ENCODE measurements at places on chromosomes 2 and 18.

GRCh38 chr2:127179766-127180165 is 40.3 kb downstream of the CYP27C1 start:
- no peak for DNase-seq

DNA sequence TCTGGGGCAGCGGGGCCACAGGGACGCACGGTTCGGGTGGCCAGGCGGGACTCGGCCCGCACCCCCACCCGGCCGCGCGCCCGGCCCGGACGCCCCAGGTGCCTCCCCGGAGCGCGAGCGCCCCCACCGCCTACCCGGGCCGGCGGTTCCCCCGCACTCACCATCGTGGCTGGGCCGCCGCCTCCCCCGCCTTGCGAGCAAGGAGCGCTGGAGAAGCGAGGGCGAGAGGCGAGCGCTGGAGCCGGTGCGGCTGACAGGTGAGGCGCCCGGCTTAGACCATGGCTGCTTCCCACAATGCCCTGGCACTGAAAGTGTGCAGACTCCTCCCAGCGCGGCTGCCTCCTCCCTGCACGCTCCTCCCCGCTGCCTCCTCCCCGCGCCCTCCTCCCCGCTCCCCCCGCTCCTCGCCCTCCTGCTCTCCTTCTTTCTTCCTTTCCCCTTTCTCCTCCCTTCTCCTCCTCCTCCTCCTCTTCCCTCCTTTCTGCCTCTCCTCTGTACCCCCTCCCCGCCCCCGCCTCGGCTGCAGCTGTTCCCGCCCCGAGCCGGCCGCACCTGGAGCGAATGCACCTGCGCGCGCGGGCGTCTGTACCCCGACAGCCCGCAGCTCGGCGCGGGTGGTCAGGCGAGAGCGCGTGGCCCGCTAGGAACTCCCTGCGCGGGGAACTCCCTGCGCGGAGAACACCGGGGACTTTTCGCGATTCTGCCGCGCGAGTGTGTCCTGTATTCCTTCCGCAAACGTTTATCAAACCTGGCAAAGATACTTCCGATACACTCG is at the start of gene AP1S3:
Gene AP1S3 (minus strand): TSS at position 296 of the 775 bp plus-strand sequence. CDS start 132 bp downstream, at position 164.
- peak; percentile 72 for DNase-seq

DNA sequence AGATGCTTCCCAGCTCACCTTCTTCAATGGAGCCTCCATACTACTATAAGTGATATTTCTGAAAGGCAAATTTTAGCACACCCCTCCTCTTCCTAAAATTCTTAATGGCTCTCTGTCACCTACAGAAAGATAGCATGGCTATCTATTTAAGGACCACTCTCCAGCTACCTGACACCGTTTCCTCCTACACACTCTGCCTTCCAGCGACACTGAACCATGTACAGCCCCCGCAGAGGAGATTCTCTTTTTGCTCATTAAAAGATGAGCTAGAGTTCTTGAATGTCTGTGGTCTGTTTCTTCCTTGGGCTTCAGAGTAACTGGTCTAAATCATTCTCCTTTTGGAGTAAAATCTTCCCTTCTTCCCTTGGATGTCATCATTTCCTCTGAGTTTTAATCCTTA is 38.4 kb upstream of the GAREM1 start:
- DNase-seq: peak; percentile 69

- no peak for DNase-seq
These were observed 13.9 kb upstream of the PROM2 start for GRCh38 chr2:95260028-95261023.

DNA sequence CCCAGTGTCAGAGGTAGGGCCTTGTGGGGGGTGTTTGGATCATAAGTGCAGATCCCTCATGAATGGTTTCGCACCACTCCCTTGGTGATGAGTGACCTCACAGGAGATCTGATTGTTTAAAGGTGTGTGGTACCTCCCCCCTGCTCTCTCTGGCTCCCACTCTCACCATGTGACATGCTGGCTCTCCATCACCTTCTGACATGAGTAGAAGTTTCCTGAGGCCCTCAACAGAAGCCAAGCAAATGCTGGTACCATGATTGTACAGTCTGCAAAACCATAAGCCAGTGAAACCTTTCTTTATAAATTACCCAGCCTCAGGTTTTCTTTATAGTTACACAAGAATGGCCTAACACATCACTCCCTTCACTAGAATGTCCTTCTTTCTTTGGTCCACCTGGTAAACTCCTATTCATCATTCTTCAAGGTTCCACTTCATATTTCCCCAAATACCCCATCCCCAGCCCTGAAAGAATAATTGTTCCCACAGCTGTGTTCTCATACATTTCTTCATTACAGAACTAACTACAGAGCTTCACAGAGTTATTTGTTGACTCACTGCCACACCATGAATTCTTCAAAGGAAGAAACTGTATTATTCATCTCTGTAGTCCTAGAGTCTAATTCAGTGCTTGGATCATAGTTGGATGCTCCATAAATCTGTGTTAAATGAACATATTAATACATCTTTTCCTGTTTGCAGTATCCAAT is 81.2 kb upstream of the STK17B start:
- DNase-seq: no peak

GRCh38 chr2:238551091-238551490 is 124.4 kb downstream of the ASB1 start:
- no peak for DNase-seq

GRCh38 chr2:206989311-206989710 is 50.0 kb downstream of the CPO start:
- DNase-seq: no peak

DNA sequence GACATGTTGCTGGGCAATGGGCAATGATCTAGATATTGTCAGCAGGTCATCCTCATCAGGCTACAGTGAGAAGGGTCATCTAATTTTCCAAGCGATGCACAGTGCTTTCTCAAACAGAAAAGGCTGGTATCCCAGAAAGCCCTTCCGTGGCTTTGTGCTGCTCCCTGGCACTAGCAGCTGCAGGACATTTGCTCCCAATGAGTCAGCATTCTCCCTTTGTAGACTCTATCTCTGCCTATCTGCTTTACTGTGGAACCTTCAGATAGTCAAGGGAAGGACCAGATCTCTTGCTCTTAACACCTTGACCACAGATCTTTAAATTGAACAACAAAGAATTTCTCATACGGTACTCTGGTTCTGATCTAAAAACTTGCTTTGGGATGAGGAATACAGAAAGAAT is 101.4 kb downstream of the CDH2 start:
- no peak for DNase-seq

DNA sequence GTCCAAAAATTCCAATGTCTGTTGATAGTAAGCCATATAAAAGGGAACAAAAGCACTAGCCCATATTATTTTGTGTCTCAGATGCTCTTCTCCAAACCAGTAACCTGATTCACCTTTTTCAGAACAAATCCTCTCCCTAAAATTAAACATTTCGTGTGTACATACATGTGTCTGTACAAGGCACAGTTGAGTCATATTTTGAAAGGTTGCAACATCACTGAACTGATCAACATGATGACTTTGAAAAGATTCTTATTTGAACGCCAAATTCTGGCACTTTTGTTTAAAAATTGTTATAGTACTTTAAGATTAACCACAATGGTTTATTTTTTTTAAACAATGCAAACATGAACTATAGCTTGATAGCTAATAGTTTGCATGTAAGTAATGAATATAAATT is 102.5 kb downstream of the RIT2 start:
- no peak for DNase-seq

DNA sequence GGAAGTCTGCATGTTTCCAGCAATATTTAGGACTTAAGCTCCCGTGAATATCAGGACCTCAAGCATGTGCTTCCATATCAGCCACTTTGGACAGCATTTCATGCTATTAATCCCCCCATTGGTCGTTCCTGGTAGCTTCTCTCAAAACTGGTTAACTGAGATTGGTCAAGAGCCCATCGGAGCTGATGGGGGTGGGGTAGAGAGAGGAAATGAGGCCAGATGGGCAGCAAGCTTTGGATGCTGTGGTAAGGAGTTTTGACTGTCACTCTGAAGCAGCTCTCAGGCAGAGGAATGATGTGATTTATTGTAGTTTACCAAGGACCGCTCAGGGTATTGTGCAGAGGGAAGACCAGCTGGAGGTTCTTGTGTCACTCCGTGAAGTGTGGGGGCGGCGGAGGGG is 81.8 kb downstream of the FAM168B start:
- no peak for DNase-seq

- DNase-seq: peak; percentile 76
These were observed 49.9 kb upstream of the DAPL1 start for GRCh38 chr2:158745067-158745865.

DNA sequence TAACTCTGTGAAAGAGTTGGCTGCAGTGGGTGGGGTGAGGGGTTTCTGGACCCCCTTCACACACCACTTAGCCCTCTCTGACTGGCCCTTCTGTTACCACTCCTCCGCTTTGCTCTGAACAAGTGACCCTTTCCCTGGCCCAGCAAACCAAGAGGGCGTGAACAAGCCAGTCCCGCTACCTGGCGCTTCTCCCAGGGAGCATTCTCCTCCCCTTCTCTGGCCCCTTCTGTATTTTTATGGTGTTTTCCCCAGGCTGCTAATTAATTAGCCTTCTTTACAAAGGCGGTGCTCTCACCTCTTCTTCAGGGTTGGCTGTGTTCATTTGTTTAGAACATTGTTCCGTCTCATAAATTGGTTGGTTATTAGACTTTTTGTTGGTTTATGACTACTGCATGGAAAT is 180.1 kb downstream of the MGAT5 start:
- DNase-seq: peak; percentile 44

- DNase-seq: no peak
These were observed 2.0 kb downstream of the SMAD2 start for GRCh38 chr18:47928466-47928865.

GRCh38 chr18:55694291-55694690 is 106.3 kb upstream of the TCF4 start:
- no peak for DNase-seq

- no peak for DNase-seq
These were observed 46.4 kb downstream of the ADI1 start for GRCh38 chr2:3472966-3473365.

DNA sequence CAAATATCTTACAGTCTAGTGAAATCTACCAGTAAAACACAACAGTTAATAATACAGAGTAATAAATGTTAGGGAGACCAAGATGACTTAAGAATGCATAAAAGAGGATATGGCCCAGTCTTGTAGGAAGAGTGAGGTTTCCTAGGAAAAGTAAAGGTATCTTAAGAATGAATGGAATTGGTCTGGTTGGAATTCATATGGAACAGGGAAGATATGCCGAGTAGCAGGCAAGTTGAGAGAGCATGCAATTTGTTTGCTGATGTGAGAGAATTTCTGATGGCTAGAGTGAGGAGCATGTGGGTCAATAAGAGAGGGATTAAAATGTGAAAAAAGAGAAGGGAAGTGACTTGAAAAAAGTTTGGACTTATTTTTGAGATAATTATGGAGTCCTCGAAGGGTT is 512.9 kb upstream of the ZEB2 start:
- no peak for DNase-seq

DNA sequence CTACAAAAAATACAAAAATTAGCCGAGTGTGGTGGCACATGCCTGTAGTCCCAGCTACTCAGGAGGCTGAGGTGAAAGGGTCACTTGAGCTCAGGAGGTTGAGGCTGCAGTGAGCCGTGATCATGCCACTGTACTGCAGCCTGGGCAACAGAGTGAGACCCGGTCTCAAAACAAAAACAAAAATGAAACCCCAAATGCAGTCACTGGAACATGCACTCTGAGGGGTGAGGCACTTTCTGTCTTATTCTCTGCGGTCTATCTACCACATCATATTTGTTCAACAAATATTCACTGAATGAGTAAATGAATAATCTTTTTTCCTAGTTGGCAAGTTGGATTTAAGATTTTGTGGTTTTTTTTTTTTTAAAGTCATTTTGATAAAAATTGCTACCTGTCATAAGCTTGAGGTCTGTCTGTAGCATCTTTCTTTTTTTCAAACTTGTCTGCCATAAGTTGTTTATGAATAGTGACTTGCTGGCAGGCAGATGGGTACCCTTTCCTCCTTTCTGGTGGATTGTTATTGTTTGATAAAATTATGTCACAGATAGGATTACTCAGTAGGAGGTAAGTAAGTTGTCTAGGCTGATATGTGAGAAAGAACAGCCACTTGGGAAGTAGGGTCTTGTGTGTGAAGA is 11.8 kb downstream of the CHRNA1 start:
- DNase-seq: no peak

DNA sequence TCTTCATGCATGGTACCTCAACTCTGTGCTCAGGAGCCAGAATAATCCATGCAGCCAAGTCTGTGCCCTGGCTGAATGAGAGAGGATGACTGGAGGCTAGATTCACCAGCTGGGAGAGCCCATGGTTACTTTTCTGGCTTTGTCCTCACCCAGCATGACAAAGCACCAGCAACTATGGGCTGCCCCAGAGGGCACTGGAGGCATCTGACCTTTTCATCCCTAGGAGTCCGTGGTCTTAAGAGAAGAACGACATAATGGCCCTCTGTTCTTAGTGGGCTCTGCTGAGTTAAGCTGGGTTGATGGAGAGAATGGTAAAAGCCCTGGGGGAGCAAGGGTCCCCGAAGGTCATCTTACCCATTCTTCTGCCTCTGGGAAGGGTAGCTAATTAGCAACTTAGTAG is 54.6 kb upstream of the TNP1 start:
- no peak for DNase-seq

DNA sequence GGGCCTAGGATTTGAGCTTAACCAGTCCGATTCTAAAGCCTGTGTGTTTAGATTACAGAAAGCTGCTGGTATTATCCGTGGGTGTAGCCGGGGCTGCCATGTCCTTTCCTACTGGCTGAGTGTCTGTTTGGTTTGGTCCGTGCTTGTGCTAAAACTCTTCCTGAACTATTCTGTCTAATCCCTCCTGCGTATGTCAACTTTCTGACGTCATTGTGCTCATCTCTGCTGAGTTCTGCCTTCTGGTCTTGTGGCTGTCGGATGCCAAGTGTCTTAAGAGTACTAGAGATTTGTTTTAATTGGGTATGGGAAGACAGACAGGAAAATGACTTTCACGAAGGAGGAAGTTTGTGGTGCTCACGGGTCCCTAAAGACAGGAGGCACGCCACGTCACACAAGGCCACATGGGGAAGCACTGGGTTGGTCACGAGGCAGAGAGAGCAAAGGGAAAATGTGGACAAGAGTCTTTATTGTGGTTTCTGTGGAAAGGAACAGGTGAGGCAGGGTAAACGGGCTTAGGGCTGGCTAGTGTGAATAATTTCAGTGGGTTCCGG is 31.8 kb upstream of the NTSR2 start:
- no peak for DNase-seq

DNA sequence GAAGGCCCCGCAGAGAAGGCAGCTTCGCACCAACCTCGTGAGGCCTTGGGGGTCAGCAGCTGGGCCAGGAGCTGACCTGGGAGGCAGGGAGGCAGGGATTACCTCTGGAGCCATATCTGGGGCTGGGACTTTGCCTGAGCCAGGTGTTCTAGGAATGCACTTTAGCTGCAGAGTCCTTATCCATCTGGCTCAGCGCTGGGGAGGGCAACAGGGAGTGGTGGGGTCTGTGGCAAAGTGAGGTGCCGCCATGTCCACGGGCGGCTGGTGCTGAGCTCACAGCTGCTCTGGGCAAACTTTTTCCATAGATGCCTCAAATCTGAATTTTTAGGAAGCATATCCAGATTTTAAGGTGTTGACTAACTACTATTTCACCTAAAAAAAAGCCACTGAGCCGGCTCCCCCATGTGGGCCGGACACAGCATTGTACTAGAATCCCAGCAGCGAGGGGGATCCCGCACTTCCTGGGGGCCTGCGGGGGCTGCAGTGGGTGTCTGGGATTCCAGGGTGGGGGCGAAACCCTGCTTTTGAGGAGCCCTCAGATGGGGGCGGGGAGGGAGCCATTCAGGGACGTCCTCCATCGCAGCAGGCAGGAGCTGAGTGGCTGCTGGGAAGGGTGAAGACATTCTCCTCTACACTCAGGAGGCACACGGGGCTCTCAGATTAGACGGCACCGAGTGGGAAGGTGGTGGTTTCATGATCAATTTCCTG is 34.6 kb downstream of the RTP5 start:
- no peak for DNase-seq

- no peak for DNase-seq
These were observed 35.4 kb downstream of the STAT4 start for GRCh38 chr2:191115391-191115790.
